ENCODE measurements at places on chromosomes 6 and 20.

- no peak for DNase-seq
Observed at GRCh38 chr20:9630554-9630953, 116.2 kb downstream of the LAMP5 start.

GRCh38 chr6:109075934-109076333, 18.7 kb downstream of the SESN1 start:
- no peak for DNase-seq

GRCh38 chr6:169172946-169173345, 80.7 kb downstream of the THBS2 start:
- no peak for DNase-seq

DNA sequence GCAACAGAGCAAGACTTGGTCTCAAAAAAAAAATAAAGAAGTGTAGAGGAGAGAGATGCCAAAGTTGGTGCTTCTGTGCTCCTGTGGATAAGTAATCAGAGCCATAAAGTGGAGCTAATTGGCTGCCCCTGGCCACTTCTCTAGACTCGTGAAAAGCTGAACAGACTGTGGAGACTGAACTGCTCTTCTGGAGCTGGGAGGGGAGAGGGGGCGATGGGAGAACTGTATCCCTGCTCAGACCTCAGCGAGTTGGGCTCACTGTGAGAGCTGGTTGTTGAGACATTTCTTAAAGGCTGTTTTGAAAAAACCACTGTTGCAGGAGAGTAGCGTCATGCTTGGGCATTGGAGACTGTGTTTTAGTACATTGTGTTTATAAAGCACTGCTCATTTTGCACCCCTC, 125.7 kb downstream of the TCP11 start:
- DNase-seq, result no peak

GRCh38 chr20:50844430-50845100, 49.7 kb downstream of the BCAS4 start:
- peak; percentile 55 for DNase-seq

DNA sequence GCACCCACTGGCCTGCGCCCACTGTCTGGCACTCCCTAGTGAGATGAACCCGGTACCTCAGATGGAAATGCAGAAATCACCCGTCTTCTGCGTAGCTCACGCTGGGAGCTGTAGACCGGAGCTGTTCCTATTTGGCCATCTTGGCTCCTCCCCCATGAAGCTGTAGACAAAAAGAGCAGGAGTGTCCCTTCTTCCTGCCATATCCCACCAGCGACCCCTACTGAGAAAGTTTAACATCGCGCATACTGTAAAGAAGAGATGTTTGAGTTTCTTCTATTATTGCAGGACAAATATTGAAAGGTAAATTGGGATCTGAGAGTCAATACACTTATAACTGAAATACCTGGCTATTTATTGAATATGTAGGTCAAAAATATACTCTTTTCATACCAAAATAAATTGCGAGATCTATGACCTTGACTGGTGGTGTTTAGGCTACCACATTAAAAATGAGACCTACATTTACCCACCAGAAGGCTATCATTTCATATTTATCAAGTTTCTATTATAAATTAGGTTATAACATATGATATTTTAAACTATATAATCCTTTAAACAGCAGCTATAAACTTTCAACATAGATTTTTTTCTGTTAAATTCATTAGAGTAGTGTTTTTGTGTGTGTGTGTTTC, 586.3 kb downstream of the HTR1B start:
- DNase-seq, result peak; percentile 9

- DNase-seq, result no peak
Observed at GRCh38 chr6:118218156-118218555, 311.1 kb downstream of the SLC35F1 start.

GRCh38 chr20:19867940-19868371, 109.9 kb downstream of the RIN2 start:
- DNase-seq, result no peak

DNA sequence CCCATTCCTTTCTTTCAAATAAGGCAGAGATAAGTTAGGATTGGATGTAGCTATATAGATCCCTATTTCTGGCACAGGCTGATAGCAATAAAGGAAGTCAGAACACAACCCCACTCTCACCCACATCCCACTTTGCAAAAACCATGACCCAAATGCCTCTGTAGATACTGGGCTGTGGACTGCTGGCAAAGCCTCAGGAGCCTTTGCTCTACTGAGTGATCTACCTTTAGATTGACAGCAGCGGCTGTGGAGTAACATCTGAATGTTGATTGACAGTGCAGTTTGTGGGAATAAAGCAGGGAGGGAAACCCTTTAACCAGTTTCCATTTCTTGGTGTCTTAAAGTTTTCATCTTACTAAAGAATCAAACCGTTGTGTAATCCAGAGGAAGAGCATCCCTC, 6.7 kb upstream of the TMEM30A start:
- DNase-seq, result no peak

DNA sequence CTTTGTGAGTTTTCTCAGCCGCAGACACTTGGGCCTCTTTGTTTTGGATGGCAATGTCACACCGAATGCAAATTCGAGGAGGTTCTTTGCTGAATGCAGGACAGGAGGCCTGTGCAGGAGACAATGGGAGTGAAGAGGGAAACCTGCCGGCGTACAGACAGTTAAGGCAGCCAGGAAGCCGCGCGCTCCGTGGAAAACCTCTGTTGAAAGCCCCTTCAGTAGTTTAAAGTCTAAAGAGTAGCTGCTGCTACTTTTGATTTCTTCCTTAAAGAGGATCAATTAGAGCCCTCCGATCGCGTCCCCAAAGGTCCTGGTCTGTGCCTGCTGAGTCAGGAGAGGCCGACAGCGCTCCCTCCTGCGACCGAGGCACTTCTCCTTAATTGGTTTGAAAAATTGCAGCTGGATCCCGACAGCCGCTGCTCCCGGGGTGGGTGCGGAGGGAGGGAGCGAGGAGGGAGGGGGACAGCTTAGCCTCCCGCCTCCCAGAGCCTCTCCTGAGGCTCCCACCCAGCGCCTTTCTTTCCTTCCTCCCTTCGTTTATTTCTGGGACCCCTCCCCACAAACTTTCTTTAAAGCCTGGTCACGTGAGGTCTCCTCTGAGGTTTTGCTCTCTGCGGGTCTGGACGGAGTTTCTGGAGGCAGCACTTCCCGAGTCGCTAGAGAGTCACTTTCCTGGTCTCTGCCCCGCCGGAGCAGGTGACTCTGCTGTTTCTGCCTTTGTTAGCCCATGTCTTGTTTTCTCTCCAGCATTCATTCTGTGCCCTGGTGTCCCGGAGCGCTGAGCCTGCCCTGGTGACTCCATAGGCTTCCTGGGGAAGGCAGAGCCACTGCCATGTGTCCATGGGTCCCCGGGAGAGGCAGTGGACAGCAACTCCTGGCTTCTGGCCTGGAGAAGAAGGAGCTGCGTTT, 22.3 kb upstream of the RPP40 start:
- no peak for DNase-seq

DNA sequence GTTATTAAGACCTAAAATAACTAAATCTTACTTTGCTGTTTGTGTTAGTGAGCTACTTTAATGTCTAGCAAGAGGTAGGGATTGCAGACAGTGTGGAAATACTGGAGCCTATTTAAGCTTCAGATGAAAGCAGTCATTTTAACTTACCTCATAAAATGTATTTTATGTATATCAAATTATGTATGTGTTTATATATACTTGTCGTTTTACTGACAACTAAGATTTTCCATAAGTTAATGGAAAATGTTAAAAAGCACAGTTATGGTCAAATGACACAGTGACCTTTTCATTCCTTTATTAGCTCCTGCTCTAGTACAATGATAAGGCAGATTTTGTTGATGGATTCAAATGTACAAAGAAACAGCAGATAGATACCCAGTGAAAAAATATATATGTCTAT, 34.6 kb downstream of the QKI start:
- DNase-seq, result no peak

GRCh38 chr6:157867155-157867559, 44.1 kb downstream of the SNX9 start:
- no peak for DNase-seq

- no peak for DNase-seq
Observed at GRCh38 chr6:107083047-107083768, 32.1 kb downstream of the BEND3 start.

DNA sequence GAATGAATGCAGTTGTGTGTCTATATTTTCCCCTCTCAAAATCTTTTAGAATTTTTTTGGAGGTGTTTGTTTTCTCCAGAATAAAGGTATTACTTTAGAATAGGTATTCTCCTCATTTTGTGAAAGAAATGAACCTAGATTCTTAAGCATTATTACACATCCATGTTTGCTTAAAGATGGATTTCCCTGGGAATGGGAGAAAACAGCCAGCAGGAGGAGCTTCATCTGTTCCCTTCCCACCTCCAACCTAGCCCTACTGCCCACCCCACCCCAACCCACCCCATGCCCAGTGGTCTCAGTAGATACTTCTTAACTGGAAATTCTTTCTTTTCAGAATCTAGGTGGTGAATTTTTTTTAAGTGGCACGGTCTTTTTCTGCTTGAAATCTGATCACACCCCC, 127.8 kb downstream of the CD109 start:
- no peak for DNase-seq

DNA sequence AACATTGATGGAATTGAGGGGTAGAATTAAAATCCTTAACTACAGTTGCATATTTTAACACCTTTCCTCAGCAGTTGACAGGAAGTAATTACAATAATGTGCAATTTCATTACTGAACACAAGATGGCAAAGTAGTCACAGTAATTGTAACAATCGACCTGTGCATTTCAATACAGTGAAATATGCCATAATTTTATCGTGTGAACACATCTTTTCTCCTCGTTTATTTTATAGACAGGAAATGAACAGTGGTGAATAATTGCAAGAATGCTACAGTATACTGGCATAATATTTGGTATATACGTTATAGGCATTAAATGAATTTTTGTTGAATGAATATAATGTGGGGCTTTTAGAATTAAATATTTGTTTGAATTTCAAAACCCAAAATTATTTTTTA, 25.0 kb downstream of the CYB5R4 start:
- DNase-seq, result no peak

- DNase-seq, result no peak
Observed at GRCh38 chr6:14972379-14973067, 273.3 kb upstream of the JARID2 start.

DNA sequence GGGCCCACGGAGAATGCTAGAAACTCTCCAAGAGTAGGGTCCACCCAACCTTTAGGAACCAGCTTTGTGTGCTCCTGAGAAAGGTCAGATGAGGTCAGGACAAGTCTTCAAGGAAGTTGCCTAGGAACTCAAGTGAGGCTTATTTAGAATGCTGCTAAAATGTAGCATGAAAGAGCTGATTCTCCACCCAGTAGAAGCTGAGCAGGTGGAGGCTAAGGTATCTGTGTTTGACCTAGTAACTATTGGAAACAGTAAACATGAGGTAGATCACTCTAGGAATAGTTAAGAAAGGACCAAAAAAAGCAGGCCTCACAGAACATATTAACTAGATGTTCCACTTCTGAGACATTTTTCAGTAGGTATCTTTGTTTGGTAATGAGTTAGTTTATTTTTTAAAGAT, 13.9 kb downstream of the CEP43 start:
- DNase-seq, result no peak

GRCh38 chr6:45648262-45648620, 270.5 kb upstream of the SUPT3H start:
- no peak for DNase-seq

- no peak for DNase-seq
Observed at GRCh38 chr20:43945391-43946205, 30.9 kb downstream of the TOX2 start.

DNA sequence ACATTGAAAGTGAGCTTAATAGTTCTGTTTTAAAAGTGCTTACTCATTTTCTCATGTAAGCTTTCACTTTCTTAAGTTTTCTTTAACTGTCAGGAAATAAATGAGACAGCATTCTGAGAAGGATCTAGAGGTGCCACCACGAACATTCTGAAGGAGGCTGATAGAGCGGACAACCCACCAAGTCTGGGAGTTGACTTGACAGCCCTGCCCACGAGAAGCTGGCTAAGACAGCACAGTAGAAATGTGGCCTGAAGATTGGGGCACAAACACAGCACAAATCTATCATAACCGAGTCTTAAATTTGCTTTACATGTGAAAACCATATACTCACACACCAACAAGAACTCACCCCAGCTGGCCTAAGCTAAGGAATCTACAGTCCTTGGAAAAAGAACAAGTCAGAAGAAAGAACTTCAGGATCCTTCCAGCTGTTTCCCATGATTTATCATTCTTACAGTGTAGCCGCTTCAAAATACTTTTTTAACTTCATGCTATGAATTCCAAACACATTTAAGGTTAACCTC, 144.2 kb upstream of the TNFAIP3 start:
- no peak for DNase-seq

GRCh38 chr6:110703010-110703905, 112.0 kb downstream of the CDK19 start:
- DNase-seq, result no peak

- no peak for DNase-seq
Observed at GRCh38 chr6:140718021-140718420, 1343.6 kb upstream of the CITED2 start.

DNA sequence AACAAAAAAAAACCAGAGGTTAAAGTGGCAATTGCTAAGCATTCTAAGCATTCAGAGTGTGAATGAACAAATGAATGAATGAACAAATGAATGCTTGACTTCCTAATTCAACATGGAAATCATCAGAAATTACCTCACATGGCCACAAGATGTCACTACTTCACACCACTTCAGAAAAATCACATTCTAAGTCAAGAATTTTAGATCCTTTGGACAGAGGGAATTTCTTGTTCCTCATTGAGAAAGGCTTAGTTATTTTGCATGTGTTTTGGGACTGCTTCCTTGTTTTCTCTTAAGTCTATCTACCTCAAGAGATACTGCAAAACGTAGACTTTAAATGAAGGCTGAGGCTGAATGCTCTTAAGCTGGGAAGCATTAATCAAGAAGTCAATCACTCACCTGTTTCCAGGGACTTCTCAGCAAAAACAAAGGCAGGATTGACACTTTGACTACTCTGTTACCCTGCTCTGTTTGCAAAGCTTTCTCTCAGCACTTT, 120.2 kb downstream of the MBOAT1 start:
- DNase-seq, result peak; percentile 11

DNA sequence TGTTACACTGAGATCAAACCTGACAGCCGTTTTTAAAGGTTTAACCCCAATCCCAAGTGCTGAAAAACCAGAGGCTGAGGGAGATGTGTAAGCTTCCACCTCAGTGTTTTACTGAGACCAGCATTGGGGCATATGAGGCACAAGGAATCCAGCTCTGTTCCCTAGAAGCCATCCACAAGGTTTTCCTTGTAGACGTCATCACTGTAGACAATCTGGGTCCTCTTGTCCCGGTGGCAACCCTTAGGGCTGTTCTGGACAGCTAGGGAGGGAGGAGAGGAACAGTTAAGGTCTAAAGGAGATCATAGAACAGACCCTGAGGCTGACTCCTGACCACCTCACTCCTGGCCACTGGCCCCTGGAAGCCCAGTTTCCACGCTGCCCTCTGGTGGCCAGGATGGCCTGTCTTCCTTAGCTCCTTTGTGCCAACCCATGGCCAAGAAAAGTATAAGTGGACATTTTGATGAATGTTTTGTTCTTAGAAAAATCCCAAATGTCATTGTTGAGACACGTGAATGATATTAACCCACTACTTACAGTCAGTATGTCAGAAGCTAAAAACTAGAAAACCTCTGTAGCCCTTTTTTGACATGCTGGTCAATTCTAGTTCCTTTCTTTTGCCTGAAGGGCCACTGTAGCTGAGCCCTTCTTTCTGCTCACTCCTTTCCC, 6.4 kb downstream of the CFB start:
- peak; percentile 79 for DNase-seq

- DNase-seq, result no peak
Observed at GRCh38 chr6:300494-301198, 8.4 kb downstream of the DUSP22 start.

Data from 8988T (cell line).